GM19239 (cell line): ENCODE measurements at places on chromosomes 3 and 15.

GRCh38 chr15:75723847-75724660 lies 11.4 kb upstream of the CSPG4 start:
- peak; percentile 62 for DNase-seq

- DNase-seq, result no peak
Measured at GRCh38 chr15:100721758-100722550, 119.6 kb downstream of the ASB7 start.

DNA sequence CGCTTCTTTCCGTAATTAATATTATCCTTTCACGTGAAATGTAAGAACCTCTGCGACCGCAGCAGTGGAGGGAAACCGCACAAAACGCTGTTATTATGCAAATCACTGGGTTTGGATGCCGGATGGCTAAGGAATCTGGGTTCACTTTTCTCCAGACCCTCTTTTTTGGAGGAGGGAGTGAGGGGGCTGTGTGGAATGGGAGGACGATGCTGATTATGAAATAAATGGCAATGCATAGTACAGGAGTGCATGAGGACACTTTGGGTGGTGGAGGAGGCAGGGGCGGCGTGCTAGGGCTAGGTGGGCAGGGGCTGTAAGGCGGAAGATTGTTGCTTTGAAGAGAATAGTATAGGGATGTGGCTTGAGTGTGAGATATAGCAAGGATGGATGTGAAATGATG lies 1.8 kb downstream of the CADM2 start:
- DNase-seq, result no peak

GRCh38 chr3:51887620-51888019 lies 12.2 kb upstream of the IQCF5 start:
- DNase-seq, result no peak
